ENCODE measurements at places on chromosomes 5 and 9.
A peak's percentile ranks its signal among the peaks of the same experiment; 100 is the strongest.

- DNase-seq = no peak
Observed at GRCh38 chr5:127206320-127207113, 84.1 kb upstream of the MEGF10 start.

DNA sequence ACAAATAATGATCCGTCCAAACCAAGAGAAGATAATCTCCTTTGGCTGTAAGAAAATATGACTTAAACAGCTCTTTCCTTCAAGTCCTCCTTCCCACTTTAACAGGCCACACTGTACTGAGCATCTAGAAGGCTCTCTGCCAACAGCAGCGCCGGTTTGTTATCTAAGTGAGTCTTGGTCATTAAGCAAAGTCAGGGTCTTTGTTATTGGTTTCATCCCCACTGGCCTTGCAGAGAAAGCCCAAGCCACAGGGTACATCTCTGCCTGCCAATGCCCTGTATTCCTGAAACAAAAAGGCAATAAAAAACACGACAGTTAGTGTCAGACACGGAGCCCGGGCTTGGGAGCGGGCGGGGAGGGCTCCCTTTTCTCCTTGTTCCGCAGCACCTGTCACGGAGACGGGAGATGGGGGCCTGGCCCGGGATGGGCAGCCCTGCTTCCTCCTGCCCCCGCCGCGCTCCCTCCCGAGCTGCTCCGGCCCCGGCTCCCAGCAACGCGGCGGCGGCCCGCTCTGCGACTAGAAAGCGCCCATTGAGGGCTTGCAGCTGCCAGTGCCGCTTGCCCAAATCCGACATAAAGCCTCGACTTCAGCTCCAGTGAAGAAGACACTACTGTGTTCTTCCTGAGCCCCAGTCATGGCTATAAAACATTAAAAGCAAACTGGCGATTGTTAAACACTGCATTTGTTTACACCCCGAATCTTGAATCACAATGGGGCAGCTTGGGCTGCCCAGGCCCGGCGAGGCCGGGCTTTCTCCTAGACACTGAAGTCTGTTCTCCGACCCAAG lies 28.1 kb upstream of the PIK3R1 start:
- DNase-seq = peak; percentile 85

DNA sequence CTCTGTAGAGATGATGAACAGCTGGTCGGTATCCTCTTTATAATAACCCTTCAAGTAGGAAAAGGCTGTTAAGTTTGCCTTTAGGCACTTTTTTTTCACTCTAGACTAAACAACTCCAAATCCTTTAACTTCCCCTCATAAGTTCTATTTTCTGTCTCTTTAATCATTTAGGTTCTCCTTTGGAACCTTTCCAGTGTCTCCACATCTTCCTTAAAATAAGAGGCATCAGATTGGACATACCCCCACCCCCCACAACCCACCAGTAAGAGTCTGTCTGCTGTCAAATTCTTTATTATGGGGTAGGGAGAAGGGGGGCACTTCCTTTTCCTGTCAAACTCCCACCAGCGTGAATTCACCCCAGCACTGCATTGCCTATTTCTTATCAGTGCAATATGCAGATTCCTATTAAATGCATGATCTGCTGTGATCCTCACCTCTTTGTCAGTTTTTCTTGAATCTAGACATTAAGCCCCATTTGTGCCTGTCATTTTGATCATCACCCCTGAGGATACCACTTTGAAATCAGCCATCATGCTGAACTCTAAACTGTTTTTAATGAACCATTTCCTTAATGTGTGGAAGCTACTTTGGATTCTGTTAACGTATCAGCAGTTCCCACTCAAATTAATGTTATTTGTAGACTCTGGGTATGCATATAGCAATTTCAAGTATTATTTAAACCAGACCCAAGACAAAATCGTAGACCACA lies 212.2 kb downstream of the PDZD2 start:
- DNase-seq = no peak

GRCh38 chr5:96680759-96681470 lies 18.7 kb downstream of the CAST start:
- no peak for DNase-seq

- no peak for DNase-seq
Observed at GRCh38 chr9:82797534-82797933, 265.4 kb downstream of the RASEF start.

- DNase-seq = no peak
Observed at GRCh38 chr5:95605786-95606185, 14.1 kb upstream of the GPR150 start.

- peak; percentile 93 for DNase-seq
Observed at GRCh38 chr5:181260720-181261319, at the start of gene TRIM52. Gene TRIM52, minus strand, starts transcription at chr5:181261143. Its CDS starts 330 bp downstream, at chr5:181260813.

DNA sequence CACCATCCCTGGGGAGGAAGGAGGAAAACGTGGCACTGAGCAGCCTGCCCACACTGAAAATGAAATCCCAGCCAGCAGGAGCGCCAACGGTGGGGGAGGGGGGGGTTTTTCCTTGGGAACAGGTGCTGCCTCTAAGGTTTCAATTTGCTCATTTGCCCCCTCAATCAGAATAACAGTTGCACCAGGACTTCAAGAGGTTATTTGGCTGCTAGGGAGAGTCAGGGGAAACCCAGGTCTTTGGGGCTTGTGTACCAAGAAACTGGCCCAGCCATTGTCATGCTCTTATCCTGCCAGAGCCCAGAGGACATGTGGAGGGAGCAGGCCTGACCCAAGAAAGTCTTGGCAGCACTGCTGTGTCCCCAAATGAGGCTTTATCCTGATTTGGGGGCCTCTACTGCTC lies 66.5 kb downstream of the NDFIP1 start:
- no peak for DNase-seq

- DNase-seq = no peak
Observed at GRCh38 chr5:66454186-66455078, 141.8 kb upstream of the MAST4 start.

- no peak for DNase-seq
Observed at GRCh38 chr9:94805585-94805984, 79.1 kb downstream of the AOPEP start.

- peak; percentile 88 for DNase-seq
Observed at GRCh38 chr9:121727295-121728020, 76.0 kb downstream of the DAB2IP start.

DNA sequence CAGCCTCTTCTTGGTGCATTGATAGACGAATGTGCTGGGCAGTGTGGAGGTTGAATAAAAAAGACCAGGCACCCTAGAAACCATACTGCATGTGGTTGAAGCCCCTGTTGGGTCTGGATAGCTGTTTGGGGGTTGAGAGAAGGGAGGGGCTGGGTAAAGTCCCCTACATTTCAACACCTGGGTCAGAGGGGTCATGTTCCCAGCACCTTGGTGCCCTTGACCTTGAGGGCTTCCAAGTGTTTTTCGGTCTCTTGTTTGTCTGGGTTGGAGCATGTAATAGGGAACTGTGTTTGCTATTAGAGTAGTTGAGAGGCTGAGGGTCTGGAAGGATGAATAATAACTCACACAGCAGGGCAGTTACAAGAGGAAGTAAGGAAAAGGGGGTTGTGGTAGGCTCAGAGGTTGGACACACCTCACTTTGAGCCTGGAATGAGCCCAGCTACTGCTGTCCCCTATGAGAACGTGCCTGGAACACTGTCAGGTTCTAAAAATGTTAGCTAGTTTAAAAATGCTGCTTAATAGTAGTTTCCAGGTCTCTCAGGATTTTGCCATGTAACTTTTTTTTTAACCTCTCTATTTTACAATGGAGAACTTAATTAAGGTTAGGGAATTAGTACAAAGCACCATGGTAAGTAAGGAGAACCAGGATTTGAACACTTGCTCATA lies 155.2 kb upstream of the SPRY4 start:
- DNase-seq = no peak

All from sigmoid colon (tissue), 7 donors.